Adrenal gland (tissue), 19 donors: ENCODE measurements at places on chromosomes 13 and 19. TPM values are rescaled to one million over a fixed set of nuclear protein-coding genes. Genes with fewer than 3 reads are reported as not detected.

Gene MEX3D
- total RNA-seq = 15.1 TPM

Gene ZNF177
- total RNA-seq = 5.9 TPM

Gene ZNF850
- total RNA-seq = 4.0 TPM

Gene KLK2
- not detected for total RNA-seq

Gene NBEA
- 17.7 TPM for total RNA-seq

DNA sequence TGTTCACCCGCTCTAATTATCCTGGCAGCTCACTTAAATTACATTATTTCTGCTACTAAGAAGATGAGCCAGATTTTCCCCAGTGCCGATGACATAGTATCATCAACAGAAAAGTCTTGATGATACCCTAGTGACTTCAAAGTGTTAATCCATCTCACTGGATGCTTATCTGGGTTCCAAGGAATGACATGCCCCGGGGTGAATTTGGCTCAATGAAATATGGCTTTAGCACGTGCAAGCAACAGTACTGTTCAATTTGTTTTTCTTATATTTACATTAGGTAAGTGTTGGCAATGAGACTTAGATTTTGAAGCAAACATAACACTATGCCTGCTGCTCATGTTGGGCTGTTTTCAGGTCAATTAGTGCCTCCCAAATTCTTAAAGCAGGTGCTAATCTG is 548.2 kb upstream of the SLITRK1 start:
- no peaks in the 10 kb centered on the region for H3K27me3 ChIP-seq
- H3K4me1 ChIP-seq = no peaks in the 10 kb centered on the region
- no peak overlapping the region for H3K4me3 ChIP-seq
- H3K36me3 ChIP-seq = no peaks in the 10 kb centered on the region
- no peak overlapping the region for H3K27ac ChIP-seq

DNA sequence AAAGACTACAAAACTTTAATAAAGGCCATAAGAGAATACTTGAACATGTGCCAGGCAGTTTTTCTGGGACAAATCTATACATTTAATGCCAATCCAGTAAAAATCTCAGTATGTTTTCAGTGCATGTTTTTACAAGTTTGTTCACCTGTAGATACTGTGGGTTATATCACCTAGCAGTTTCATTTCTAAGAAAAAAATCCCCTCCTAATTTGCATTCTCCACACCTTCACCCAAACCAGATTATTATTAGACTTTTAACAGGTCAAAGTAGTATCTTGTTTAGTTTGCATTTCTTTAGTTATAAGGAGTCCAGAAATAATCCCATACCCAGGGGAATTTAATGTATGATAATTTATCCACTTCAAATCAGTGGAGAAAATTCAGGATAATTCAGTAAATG is 17.0 kb upstream of the LPAR6 start:
- peaks cover 21% of the 10 kb centered on the region for H3K4me1 ChIP-seq
- no peaks in the 10 kb centered on the region for H3K27me3 ChIP-seq
- H3K4me3 ChIP-seq = no peak overlapping the region
- H3K36me3 ChIP-seq = no peaks in the 10 kb centered on the region
- DNase-seq = no peak

GRCh38 chr19:45346449-45346848 is 5.9 kb downstream of the KLC3 start:
- H3K4me3 ChIP-seq = no peak overlapping the region
- H3K36me3 ChIP-seq = no peaks in the 10 kb centered on the region
- peaks cover 4% of the 10 kb centered on the region for H3K27me3 ChIP-seq
- no peak overlapping the region for H3K27ac ChIP-seq
- no peaks in the 10 kb centered on the region for H3K4me1 ChIP-seq

- H3K4me1 ChIP-seq = no peaks in the 10 kb centered on the region
- peaks cover 7% of the 10 kb centered on the region for H3K27me3 ChIP-seq
- no peak overlapping the region for H3K27ac ChIP-seq
Measured at GRCh38 chr19:55537741-55538111, 793 bp upstream of the SBK2 start.

DNA sequence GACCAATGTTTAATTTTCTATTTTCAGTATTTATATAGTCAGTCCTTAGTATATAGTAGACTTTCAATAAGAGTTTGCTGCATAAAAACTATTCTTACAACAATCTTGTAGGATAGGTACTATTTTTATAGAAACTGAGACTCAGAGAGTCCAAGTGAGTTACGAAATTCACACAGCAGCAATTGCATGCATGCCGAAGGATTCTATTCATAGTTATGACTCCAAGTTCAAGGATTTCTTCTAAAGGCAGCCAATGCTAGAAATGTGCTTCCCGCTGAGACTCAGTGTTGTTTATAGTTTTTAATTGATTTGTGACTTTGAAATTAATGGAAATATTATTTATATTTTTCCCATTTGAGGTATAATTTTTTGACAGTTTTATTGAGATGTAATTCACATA is 62.7 kb upstream of the CSNK1A1L start:
- H3K4me3 ChIP-seq = no peak overlapping the region
- H3K36me3 ChIP-seq = no peaks in the 10 kb centered on the region
- H3K4me1 ChIP-seq = no peaks in the 10 kb centered on the region
- H3K27ac ChIP-seq = no peak overlapping the region
- no peak for DNase-seq
- no peaks in the 10 kb centered on the region for H3K27me3 ChIP-seq

DNA sequence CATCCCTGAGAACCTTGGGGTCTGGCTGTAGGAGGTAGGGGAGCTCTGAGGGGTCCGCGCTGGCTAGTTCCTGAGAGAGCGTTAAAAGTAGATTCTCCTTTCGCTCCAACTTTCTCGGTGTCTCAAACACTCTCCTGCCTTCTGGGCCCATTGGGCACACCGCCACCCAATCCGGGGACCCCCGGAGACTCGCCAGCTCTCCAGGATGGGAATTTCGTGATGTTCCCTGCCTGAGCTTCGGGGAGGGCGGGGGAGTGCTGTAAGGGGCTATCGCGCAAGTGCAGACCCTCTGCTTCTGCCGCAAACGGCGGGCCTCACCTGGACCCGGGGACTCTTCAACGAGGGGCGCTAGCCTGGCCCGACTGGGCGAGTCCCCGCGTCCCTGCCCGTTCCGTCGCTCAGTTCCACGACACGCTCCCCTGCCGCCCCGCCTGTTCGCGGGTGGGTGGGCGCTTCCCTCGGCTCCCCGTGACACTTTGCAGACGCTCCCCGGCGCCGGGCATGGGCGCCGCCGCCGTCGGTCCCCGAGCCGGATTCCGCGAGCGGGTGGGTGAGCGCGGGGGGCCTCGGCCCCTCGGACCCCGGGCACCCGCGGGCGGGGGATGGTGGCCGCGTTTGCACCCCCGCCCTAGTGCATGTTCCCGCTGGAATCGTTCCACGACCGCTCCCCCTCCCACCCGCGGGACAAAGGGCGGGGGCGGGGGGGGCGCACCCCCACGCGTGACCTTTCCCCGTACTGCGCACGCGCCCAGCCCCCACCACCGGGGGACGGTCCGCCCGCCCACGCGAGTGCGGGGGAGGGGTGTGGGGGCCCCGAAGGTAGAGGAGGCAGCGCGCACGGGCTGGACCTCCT is at the start of gene CCDC106:
TSS of gene CCDC106 (plus strand) at position 481 of the 853 bp plus-strand sequence. CDS start 835 bp downstream, outside the sequence.
- H3K27ac ChIP-seq = peak within 1 kb of the TSS; percentile 83
- no peaks in the 10 kb centered on the region for H3K36me3 ChIP-seq
- peaks cover 33% of the 10 kb centered on the region for H3K4me1 ChIP-seq
- peak; percentile 75 for DNase-seq
- peak within 1 kb of the TSS; percentile 0 for H3K4me3 ChIP-seq

DNA sequence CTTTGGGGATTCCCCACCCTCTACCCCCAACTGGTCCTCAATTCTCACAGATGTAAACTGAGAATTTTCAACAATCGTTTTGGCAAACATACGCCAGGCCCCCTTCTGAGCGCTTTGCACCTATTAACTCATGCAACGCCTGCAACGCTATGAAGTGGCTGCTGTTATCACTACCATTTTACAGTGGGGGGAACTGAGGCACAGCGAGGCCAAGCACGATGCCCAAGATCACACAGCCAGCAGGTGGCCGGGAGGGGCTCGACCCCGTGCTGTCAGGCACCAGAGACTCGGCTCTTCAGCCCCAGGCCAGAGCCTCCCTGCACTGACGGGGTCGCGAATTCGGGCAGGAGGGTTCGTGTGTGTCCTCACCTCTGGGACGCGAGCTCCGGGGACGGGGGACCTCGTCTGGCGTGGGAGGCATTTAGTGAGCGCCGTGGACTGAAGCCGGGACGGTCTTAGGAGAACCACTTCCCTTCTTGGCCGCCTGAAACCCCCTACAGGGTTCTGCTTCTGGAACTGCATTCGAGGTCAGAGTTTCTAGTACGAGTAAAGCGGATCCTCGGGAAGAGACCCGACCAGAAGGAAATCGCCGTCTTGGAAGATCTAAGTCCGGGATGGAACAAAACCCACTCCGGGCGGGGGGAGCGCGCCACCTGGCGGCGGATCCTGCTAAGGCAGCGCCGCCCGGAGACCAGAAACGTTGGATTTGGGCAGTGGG is 21.0 kb downstream of the ZNF114 start:
- H3K36me3 ChIP-seq = no peaks in the 10 kb centered on the region
- DNase-seq = peak; percentile 85
- no peaks in the 10 kb centered on the region for H3K27me3 ChIP-seq
- no peak overlapping the region for H3K27ac ChIP-seq
- H3K4me3 ChIP-seq = peak overlapping the region; percentile 17

DNA sequence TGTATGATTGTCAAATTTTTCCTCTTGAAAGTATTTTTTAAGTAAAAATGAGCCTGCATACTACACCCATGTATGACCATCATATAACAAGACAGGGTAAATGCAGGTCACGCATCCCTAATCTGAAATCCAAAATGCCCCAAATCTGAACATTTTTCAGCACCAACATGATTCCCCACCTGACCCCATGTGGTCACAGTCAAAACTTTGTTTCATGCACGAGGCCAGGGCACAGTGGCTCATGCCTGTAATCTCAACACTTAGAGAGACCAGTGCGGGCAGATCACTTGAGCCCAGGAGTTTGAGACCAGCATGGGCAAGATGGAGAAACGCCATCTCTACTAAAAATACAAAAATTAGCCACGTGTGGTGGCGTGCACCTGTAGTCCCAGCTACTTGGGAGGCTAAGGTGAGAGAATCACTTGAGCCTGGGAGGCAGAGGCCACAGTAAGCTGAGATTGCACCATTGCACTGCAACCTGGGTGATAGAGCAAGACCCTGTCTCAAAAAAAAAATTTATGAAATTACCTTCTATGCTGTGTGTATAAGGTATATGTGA is 63.7 kb upstream of the NPAS1 start:
- no peaks in the 10 kb centered on the region for H3K36me3 ChIP-seq
- H3K27ac ChIP-seq = no peak overlapping the region
- no peak for DNase-seq
- H3K27me3 ChIP-seq = no peaks in the 10 kb centered on the region

DNA sequence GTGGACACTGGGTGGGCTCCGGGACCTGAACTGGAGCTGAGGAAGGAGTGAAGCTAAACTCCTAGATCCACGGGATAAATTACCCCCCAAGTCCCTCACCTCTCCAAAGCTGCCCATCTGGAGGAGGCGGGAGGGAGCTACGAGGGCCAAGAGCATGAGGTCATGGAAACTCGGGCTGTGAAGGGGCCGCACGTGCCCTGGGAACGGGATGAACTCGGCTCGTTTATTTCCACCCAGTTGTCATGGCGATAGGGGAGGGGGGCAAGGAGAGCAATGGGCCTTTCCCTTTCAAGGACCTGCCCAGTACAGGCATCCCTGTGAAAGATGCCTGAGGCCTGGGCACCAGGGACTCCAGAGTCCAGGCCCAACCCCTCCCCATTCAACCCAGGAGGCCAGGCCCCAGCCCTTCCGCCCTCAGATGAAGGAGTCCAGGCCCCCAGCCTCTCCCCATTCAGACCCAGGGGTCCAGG is 3.8 kb downstream of the PPP1R12C start:
- H3K36me3 ChIP-seq = peaks cover 14% of the 10 kb centered on the region
- H3K4me1 ChIP-seq = peaks cover 15% of the 10 kb centered on the region
- no peaks in the 10 kb centered on the region for H3K27me3 ChIP-seq
- no peak overlapping the region for H3K4me3 ChIP-seq
- peak overlapping the region; percentile 21 for H3K27ac ChIP-seq
